ENCODE measurements at places on chromosomes 6 and 20. TPM values are rescaled to one million over a fixed set of nuclear protein-coding genes. Genes with fewer than 3 reads are reported as not detected.

EPPIN gene
- not detected for total RNA-seq

GRCh38 chr20:59515013-59515905 lies 89.1 kb upstream of the PHACTR3 start:
- DNase-seq: peak; percentile 76

GRCh38 chr20:25198663-25199383 lies 3.3 kb downstream of the ENTPD6 start:
- DNase-seq: no peak

DNA sequence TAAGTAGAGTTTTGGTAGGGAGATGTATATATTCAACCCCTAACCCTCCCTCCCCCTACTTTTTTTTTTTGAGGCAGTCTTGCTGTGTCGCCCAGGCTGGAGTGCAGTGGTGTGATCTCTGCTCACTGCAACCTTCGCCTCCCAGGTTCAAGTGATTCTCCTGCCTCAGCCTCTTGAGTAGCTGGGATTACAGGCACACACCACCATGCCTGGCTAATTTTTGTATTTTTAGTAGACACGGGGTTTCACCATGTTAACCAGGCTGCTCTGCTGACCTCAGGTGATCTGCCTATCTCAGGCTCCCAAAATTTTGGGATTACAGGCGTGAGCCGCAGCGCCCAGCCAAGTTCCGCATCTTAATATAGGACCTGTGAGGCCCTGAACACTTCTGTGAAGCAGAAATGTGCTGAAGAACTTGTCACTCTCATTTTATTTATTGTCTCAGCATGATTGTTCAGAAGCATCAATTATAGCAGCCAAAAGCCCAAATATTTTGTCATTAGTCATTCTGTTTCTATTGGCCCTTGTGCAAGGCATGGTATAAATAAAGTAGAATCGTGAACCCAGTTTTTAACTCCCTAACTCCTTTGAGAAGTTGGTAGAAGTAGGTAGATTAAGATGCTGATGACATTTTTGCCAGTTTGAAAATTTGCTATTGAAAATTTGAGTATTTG lies 19.4 kb downstream of the DSTN start:
- no peak for DNase-seq

- no peak for DNase-seq
Observed at GRCh38 chr6:18327626-18328025, 59.5 kb upstream of the RNF144B start.

HLA-DMB gene
- total RNA-seq: 43.2 TPM

GRCh38 chr6:37967651-37968050 lies 148.1 kb downstream of the ZFAND3 start:
- DNase-seq: no peak

DNA sequence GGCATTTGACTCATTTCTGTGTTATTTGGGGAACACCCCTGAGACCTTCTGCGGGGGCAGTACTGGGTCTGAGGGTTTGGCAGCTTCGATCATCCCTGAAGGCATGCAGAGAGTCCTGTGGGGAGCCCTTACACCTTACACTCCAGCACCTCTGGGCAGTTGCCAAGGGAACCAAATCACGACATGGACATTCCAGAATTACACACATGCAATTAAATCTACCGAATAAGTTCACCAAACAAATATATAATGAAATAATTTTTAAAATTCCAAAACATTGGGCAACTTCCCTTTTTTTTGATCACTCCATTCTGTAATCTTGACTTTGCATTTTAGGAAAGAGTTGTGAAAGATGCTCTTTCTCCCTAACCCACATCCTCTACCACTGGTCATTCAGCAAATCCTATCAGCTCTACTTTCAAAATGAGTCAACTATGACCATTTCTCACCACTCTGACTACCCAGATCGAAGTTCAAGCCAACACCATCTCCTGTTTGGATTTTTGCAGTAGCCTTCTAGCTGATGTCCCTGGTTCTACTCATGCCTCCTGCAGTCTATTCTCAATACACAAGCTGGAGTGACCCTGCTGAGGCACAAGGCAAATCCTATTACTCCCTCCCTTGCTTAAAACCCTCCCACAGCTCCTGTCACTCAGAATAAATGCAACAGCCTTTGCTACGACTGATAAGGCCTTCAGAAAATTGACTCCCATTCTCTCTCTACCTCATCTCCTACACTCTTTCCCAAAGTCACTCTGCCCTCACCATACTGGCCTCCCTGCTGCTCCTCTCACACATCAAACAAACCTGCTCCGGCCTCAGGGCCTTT lies 533.3 kb downstream of the HACE1 start:
- no peak for DNase-seq

GRCh38 chr20:46299078-46299477 lies 9.2 kb downstream of the CDH22 start:
- no peak for DNase-seq

- no peak for DNase-seq
Observed at GRCh38 chr6:148677594-148678476, 69.0 kb upstream of the UST start.

- DNase-seq: no peak
Observed at GRCh38 chr6:19705606-19706005, 131.6 kb upstream of the ID4 start.
